ENCODE measurements at places on chromosomes 4 and X.
A peak's percentile ranks its signal among the peaks of the same experiment; 100 is the strongest.

DNA sequence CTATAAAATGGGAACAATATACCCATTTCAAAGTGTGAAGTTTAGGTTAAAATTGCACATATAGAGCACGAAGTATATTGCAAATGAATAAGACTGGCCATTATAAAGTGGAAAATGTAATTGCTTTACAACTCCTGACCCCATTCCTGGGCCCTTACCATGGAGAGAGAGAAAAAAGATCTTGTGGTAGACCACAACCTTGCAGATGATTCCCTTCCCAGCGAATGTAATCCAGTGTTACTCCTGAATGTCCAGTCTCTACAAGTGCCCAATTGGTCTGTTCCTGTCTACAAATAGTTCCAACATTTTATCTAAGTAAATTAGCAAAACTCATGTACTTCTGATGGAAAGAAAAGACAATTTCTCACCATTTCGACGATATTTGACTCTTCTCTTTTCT is 184.1 kb upstream of the LNX1 start:
- DNase-seq: no peak

DNA sequence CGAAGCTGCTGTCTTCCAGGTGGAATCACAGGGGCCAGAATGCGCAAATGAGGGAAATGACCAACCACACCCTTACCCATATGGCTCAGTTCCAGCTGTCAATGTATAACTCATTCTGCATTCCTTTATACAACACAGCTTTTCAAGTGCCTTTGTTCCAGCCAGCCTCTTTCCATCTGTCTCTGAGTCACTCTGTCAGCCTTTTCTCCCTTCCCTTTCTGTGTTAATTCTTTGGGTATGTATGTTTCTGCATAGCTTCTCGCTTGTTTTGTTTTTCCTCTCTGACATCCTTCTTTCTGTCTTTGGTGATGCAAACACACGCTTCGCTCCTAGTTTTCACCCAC is 54.5 kb downstream of the RS1 start:
- DNase-seq: no peak

GRCh38 chr4:127772769-127773671 is 9.1 kb upstream of the HSPA4L start:
- no peak for DNase-seq

- no peak for DNase-seq
These were observed 22.3 kb upstream of the CLOCK start for GRCh38 chr4:55568905-55569504.

DNA sequence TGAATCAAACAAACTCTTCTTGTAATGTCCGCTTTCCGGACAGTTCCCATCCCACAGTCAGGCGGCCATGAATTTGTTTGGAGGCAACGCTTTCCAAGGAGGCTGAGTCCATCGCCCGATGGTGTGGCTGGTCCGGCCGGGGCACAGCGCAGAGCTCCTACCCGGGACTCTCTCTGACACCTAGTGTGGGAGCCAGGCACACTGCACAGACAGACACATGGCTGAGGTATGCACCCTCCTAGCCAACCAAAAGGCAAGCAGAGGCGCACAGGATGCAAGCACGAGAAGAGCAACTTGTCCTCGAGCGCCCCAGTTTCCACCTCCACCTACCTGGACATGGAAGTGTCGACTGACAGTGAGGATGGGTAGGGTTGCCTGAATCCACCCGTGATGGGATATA is 87.5 kb downstream of the LEF1 start:
- no peak for DNase-seq

- DNase-seq: no peak
These were observed 737.8 kb upstream of the INTU start for GRCh38 chr4:126894963-126895362.

DNA sequence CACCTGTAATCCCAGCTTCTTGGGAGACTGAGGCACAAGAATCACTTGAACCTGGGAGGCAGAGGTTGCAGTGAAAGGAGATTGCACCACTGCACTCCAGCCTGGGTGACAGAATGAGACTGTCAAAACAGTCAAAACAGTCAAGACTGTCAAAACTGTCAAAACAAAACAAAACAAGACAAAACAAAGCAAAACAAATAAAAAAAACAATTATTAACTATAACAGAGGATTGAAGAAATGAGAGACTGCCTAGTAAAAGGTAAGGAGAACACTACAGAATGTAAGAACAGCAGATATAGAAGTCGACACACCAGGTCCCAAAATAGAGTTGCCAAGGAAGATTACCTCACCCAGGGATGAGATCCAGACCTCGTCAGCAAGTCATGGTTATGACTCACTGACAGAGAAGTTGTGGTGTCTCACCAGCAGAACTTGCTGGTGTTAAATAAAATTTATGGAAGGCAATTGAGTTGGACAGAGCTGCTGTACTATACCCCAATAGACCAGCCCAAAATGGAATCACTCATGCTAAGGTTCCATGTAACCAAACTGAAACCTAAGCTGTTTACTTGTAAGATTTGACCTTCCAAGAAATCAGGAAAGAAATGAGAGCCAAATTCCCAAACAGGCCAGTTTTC is 32.1 kb upstream of the GK start:
- peak; percentile 54 for DNase-seq

DNA sequence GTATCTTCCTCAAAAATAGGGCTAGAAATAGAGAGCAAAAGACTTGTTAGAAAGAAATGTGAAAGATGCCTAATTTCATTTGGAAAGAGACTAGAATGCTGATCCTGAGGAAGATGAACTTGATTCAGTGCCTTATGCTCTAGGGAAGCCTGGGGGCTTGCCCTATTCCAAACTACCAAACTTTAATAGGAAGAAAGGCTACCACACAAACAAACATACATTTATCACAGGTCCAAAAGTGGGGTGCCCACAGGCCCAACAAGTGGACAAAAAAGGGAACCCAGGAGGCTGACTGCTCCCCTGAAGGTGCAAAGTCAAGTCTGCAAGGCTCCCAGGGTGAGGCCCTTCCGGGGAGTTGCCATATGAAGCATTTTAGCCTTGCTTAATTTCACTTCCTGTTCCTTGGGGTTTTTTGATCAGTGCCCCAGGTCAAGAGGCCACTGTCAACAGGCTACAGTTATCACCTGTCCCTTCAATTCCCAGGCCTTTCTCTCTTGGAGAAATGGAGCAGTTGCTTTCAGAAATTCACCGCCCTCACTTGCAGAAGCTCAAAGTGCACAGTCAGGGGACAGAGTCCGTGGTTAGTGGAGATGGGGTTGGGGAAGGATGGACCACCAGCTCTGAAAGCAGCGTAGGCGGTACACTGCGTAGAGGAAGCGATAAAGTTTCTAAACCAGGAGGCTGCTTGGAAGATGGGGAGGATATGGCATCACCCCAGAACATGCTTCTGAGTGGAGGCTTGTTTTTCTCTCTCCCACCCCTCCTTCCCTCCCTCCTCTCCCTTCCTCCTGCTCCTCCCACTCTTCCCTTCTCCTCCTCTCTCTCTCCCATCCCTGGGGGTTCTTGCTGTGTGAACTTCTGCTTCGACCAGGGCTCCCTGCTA is 36.4 kb downstream of the TMEM154 start:
- peak; percentile 39 for DNase-seq

DNA sequence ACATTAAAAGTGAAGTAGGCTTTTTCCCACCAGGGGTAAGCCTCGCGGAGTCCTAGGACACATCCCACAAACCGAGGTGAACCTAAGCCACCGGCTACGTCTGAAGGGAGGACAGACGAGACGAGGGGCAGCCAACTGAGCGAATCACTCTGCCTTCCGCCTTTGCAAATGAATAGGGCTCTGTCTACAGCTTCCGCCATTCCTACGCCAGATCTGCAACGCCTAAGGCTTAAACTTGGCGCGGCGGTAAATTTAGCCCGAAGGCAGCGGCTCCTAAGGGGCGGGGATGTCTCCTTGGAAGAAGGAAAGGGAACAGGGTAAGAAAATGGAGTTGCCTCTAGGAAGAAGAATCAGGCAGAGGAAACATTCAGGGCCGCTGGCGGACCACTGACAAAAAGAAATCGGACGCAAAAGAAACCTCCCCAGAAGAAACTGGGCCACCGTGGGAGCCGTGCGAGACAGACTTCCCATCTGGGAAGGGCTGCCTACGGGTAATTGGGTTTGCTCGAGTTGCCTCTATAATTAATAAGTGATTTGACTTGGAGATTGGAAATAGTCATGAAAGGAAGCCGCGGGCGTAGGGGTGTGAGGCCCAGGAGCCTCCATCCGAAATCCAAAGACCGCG is 90.5 kb downstream of the BCOR start:
- DNase-seq: no peak

DNA sequence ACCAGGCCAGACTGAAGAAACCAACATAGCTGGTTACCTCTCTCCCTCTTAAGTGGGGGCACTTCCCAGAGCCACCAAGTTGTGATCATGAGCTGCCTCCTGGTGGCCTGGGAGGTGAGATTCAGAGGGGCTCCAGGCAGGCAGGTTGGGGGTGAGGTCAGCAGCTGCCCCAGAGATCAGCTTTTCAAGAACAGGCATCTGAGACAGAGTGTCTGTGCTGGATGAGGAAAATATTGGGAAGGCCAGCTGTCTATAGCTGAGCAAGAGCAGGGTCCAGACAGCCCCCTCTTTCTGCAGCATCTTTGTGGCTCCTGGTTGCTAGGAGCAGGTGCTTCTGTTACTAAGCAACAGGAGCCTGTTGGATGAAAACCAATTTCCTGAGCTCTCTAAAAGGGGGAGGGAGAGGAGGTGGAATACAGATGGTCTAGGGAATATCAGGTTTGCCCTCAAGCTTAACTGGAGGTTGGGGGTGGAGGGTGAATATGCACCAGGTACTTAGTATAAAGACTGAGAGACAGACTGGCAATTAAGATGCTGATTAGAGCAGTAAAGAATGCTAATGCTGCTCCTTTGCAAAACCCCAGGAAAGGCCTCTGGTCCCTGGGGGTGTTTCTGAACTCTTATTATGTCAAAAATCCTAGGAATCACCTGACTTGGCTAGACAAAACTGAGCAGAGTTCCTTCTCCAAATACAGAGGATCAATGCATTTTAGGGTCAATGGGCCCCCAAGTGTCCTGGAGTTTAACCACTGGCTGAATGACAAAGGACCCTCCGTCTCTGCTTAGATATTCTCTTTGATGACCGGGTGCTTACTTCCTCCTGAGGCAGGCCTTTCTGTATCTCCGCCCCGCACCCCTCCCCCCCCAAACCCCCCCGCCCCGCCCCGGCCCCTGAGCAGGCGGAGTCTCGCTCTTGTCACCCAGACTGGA is 21.4 kb downstream of the ZCCHC13 start:
- no peak for DNase-seq

DNA sequence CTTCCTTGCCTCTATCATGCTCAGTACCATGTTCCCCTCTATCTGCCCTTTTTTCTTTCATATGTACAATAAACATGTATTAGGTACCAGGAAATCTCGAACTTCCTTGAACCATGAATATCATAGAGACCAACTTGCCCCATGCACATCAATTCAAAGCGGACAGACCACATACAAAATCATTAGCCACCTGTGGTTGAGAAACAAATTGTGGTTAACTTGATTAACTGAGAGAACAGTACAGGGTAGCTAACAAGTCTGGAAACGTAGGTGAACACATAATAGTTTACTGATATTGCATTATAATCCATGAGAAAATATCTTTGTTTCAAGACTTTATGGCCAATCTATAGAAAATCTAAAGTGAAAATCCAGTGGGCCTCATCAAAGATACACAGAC is 8.2 kb downstream of the CASP3 start:
- DNase-seq: no peak

DNA sequence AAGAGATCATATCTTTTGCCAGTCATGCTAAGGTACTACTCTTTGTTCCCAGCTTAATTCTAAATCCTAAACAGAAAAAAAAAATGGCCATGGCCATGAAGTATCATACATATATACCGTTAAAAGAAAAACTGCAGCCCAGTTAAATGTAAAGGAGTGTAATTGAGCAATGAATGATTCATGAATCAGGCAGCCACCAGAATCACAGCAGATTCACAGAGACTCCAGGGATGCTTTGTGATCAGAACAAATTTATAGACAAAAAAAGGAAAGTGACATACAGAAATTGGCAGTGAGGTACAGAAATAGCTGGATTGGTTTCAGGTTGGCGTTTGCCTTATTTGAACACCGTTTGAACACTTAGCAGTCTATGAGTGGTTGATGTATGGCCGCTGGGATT is 42.1 kb upstream of the PDGFC start:
- no peak for DNase-seq

GRCh38 chr4:109994415-109994827 is 81.7 kb downstream of the EGF start:
- DNase-seq: peak; percentile 82

DNA sequence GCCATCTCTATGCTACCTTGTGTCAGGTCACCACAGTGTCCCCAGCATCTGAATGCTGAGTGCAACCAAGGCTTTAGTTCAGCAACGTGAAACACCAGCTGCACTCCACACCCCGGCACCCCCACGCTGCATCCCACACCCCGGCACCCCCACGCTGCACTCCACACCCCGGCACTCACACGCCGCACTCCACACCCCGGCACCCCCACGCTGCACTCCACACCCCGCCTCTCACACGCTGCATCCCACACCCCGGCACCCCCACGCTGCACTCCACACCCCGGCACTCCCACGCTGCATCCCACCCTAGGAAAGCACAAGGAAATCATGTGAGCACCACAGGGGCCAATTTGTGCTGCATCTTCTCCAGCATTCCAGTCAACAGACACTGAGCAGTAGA is 199.8 kb upstream of the FRG1 start:
- DNase-seq: no peak

DNA sequence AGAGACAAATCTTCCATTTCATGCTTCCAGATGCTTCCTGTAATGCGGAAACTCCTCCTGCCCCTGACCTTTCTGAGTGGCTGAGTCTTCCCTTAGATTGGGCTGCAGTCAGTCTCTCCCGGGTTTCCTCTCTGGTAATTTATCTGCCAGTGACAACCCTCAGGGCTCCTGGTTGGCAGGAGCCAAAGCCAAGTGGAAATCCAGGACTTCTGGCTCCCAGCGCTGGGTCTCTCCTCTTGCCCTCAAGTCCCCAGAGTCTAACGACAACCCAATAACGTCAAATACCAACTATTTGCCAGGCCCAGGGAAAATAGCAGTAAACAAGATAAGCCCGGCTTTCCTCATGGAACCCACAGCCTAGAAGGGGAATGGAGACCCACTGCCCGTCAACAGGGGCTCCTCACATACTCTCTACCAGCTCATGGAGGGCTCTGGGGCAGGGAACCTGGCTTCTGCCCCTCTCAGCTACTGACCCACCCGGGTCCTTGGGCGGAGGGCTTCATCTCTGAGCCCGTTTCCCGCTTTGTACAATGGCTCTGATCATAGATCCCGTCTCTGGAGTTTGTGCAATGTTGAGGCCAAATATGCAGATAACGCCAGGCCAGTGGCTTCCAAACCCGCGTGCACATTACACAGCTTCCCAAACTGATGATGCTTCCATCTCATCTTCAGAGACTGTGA is 1.1 kb upstream of the TBC1D14 start:
- no peak for DNase-seq

GRCh38 chr4:138078253-138078652 is 163.9 kb downstream of the SLC7A11 start:
- DNase-seq: peak; percentile 75

- DNase-seq: peak; percentile 49
These were observed 144.9 kb downstream of the CHIC2 start for GRCh38 chr4:53919535-53919934.

GRCh38 chr4:120855307-120856001 is 67.1 kb downstream of the PRDM5 start:
- no peak for DNase-seq

- peak; percentile 72 for DNase-seq
These were observed 45.8 kb upstream of the ITM2A start for GRCh38 chrX:79412972-79413371.

Measured in OCI-M1 (cell line).